ENCODE measurements at places on chromosomes 3 and 15.
A peak's percentile ranks its signal among the peaks of the same experiment; 100 is the strongest.

GRCh38 chr3:63795438-63795837 lies 23.7 kb upstream of the C3orf49 start:
- DNase-seq: no peak

- DNase-seq: no peak
Measured at GRCh38 chr3:193997228-193998122, 138.5 kb upstream of the HES1 start.

DNA sequence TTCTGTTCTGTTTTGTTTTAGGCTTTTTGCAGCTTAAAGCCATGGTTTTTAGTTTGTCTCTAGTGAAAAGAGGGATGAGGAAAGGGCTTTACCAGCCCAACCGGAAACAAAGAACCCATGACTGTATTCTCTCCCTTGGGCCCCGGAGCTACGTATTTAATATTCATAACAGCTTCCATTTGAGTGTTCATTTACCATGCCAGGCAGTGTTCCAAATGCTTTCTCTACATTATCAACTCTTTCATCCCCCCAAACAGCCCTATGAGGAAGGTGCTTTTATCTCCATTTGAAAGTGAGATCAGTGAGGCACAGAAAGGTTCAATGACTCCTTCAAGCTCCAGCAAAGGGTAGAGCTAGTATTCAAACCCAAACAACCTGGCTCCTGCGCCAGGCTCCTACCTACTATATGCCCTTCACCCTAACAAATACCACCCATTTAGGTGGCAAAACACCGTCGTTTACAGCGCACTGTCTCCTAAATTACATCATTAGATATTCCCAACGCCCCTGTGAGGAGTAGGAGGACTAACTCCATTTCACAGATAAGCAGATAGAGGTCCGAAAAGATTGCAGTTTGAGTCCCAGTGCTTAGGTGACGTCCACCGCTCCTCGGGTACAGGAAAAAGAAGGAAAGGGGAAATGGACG lies 27.9 kb downstream of the GTPBP8 start:
- no peak for DNase-seq

DNA sequence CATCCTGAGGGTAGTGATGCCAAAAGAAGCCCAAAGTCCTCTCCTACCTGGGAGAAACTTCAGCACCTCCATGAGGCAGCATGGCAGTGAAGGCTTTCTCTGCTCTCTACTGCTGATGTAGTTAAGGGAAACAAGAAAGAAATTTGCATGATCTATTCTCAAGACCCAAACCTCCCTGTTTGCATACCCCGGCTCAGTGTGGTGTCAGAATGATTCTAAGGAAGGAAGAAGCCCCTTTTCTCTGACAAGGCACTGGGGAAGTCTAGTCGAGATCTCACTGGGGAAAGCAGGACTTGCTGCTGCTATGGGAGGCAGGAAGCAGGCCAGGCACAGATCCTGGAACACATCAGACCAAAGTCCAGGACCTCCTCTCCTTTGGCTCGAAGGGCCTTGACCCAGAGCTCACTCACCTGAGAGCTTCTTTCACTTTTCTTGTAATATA lies 89.4 kb upstream of the ICE2 start:
- DNase-seq: no peak

GRCh38 chr3:187593451-187593850 lies 76.7 kb downstream of the SST start:
- DNase-seq: no peak

DNA sequence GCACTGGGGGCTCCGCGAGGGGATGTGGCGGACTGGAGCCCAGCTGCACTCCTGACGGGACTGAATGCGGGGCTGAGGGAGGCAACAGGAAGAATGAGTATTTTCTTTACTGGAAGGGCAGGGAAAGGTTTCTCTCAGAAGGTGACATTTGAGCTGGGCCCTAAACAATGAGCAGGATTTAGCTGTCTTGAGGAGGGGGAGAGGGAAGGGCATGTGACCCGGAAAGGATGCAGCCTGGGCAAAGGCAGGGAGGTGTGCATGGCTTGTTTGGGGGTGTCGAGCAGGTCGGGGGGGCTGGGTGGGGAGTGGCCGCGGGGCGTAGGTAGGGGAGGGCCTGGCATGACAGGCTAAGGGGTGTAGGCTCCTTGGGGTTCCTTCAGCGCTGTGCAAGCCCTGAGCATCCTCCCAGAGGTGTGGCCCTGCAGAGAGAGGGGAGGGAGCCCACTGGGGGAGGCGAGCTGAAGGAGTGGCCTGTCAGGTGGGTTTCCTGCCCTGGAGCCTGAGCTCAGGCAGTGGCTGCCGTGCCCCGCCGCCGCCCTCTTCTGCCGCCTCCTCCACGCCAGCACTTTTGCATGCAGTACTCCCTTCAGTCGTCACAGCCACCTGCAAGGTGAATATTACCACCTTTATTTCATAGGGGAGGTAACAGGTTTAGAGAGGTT lies 17.2 kb upstream of the ANKDD1A start:
- DNase-seq: no peak

- no peak for DNase-seq
Measured at GRCh38 chr15:74535388-74536084, 5.5 kb upstream of the ARID3B start.

DNA sequence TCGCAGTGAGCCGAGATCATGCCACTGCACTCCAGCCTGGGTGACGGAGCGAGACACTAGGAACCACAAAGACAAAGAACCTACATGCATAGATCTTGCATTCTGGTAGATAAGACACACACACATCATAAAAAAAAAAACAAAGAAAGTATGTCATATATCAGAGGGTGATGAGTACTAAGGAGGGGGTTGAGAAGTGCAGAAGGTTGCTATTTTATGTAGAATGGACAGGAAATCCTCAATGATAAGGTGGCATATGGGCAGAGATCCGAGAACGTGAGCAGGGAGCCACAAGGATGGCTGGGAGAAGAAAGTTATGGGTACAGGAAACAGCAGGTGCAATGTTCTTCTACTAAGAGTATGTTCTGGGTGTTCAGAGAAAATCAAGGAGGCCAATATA lies 118.8 kb downstream of the MEX3B start:
- no peak for DNase-seq

DNA sequence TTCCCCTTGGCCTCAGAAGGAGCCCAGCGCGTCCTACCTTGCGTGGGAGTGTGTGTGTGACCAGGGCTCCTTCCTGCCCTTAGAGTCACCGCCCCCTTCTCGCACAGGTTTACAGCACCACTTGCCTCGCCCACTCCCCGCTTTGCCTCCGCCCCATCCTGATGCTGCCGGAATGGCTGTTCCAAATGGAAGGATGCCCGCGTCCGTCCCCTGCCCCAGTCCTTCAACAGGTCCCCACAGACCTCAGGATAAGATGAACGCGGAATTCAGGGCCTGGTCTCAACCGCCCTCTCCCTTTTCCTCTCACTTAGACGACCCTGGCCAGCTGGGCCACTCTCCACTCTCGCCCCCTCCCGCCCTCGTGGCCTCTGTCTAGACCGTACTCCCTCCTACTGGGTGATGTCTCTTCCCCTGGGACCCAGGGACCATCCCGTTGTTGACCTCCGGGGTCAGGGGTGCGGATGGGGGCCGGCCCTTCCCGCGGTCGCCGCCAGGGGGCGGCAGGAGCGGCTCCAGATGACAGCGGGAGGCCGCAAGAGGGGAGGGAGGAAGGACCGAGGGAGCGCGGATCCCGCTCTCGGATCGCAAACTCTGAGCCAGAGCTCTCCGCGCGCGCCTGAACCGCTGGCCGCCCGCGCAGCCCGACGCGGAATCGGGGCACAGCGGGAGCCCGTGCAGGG lies at the start of gene THSD4:
Gene THSD4 (plus strand): TSS at position 585 of the 680 bp plus-strand sequence.
- DNase-seq: no peak

- no peak for DNase-seq
Measured at GRCh38 chr3:102529452-102529851, 94.6 kb downstream of the ZPLD1 start.

DNA sequence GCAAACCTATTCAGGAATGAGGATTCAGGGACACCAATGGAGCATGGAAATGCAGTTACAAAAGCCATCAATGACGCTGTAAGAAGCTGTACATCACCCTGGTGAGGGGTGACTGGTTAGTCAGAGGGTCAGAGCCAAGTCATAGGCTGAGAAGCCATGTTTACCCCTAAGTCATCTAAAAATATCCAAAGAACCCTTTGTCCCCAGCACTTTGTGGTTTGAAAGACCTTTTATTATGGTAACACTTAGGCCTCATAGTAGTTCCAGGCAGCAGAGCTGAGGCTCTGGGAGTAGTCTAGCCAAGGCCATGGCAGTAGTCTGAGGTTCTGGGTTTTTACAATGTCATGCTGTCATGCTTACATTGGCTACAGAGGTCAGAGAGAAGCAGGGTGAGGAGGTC lies 131.2 kb downstream of the CTNNB1 start:
- DNase-seq: no peak

- no peak for DNase-seq
Measured at GRCh38 chr3:108590460-108590859, 938 bp downstream of the DZIP3 start.

GRCh38 chr15:40906991-40907802 lies 12.9 kb downstream of the VPS18 start:
- DNase-seq: no peak

GRCh38 chr3:76138921-76139320 lies 353.6 kb upstream of the ZNF717 start:
- peak; percentile 69 for DNase-seq
